Stimulated activated CD4-positive, alpha-beta T cell treated with anti-CD3 and anti-CD28 coated beads, TNF-alpha, amount 100 ng/mL, for 1 hour (primary cell): ENCODE measurements at places on chromosomes 7 and 10.

- no peak for DNase-seq
These were observed 578.1 kb upstream of the FZD8 start for GRCh38 chr10:36220151-36220550.

GRCh38 chr7:132557489-132558044, 18.7 kb downstream of the PLXNA4 start:
- no peak for DNase-seq

GRCh38 chr10:48792687-48793096, 108.0 kb downstream of the WDFY4 start:
- DNase-seq: no peak

GRCh38 chr10:3470191-3470590, 297.6 kb upstream of the PITRM1 start:
- DNase-seq: no peak

GRCh38 chr10:62766386-62766785, 38.1 kb upstream of the ADO start:
- DNase-seq: no peak

DNA sequence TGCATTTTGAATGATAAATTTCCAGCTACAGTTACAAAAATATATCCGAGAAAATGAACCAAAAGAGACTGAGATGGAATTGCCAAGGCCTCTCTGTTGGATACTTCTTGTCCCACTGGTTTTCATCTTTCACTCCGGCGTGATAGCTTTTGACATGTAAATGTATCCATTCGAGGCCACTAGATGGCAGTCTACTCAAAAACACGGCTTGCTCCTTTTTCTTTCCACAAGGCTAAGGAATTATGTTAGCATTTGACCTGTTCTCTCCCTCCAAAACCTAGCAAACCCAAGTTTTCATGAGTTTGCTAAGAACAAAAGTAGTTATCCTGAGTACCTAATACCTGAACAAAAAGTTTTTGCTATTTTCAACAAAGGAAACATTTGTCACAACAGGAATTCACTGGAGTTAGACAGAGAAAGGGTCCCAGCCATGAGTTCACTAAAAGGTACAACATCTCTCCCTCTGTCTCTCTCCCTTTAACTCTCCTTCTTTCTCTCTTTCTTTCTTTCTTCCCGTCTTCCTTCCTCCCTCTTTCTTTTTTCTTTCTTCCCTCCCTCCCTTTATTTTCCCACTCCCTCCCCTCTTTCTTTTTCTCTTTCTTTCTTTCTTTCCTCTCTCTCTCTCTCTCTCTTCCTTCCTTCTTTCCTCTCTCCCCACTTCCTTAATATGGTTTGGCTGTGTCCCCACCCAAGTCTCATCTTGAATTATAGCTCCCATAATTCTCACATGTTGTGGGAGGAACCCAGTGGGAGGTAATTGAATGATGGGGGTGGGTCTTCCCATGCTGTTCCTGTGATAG, 207.9 kb upstream of the MYO3A start:
- DNase-seq: no peak

DNA sequence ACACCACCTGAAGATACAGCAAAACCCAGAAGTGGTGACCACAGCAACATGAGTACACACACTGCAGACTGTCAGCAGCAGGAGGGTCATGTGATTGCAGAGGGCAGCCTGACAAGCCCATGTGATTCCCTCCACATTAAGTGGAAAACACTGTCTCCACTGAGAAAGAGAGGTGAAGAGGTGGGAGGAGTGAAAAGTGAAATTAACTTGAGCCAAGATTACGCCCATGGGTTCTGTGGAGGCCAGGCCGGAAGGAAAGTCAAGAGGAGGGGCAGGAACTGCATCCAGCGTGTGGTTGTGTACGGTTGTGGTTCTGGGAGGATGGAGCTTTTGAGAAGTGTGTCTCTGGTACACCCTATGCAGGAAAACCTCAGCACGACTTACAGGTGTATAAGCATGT, 138.5 kb downstream of the PLXNA4 start:
- DNase-seq: no peak

GRCh38 chr10:4189281-4189680, 404.3 kb upstream of the KLF6 start:
- DNase-seq: no peak

- DNase-seq: no peak
These were observed 45.5 kb upstream of the SLC29A4 start for GRCh38 chr7:5237286-5237685.

DNA sequence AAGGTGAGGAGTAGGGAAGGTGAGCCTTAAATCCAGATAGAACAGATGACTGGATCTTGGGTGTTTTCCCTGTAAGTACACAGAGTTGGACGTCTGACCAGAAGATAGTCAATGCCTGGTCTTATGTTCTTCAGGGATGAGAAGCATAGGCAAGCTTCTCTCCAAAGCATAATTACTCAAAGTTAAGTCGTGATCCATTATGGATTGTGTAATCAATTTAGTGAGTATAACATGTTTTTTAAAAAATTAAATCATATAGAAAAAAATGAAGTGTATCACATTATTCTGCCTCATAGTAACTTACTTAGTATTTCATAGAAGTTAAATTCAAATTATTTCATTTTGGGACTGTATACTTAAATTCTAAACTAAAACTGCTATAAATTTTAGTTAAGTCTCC, 39.7 kb downstream of the KDM7A start:
- no peak for DNase-seq

GRCh38 chr7:23293500-23294073, 5.6 kb upstream of the MALSU1 start:
- DNase-seq: no peak

DNA sequence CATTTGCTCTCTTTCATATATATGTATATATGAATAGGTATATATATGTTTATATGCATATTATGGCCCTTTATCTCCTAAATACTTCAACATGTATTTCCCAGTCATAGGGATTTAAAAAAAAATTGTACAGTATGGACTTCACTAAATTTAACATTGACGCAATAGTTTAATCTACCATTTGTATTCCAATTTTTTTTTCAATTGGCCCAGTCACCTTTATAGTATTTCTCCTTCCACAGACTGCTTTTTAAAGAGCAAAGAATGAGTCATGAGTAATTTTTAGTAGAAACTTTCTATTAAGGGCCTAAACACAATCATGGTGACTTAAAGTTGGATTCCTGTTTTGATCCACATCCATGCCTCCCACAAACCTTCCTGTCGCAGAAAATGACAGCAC, 20.5 kb downstream of the CCSER2 start:
- DNase-seq: no peak

DNA sequence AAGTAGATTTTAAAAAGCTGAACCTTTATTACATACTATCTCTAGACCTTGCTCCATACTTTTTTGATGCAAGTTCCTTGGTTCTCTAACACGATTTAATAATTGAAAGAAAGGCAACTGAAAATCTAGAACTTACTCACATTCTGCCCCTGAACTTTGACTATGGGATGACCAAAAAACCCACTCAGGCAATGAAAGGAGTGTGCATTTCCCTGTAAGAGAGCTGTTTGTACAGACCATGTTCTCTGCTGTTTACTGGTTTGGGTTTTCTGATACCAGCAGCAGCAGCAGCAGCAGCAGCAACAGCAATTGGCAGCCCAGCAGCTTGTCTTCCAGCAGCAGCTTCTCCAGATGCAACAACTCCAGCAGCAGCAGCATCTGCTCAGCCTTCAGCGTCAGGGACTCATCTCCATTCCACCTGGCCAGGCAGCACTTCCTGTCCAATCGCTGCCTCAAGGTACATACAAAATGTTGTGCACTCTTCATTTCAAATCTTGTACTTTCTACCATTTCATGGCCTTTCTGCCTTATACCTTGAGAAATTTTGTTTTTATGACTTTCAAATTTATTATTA, 216.7 kb downstream of the FOXP2 start:
- DNase-seq: no peak

DNA sequence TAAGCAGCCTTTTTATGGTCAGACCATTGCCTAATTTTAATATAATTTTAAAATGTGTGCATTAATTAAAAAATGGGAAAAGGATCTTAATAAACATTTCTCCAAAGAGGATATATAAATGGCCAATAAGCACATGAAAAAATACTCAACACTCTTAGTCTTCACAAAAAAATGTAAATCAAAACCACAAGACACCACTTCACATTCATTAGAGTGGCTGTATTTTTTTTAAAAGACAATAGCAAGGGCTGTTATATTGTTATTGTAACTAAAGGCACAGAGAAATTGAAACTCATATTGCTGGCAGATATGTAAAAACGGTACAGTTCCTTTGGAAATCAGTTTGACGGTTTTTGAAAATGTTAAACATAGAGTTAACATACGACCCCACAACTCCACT, 3.2 kb upstream of the CROT start:
- DNase-seq: no peak

GRCh38 chr7:135672560-135673359, 10.4 kb downstream of the STMP1 start:
- DNase-seq: no peak

- DNase-seq: no peak
These were observed 31.9 kb downstream of the MRC1 start for GRCh38 chr10:17841050-17841449.

GRCh38 chr7:21426286-21427181, 1.3 kb upstream of the SP4 start:
- no peak for DNase-seq

- no peak for DNase-seq
These were observed 871.1 kb downstream of the LRMDA start for GRCh38 chr10:76302481-76302880.

GRCh38 chr7:19900118-19900517, 126.7 kb upstream of the TMEM196 start:
- no peak for DNase-seq
